ENCODE measurements at places on chromosomes 4 and X.
A peak's percentile ranks its signal among the peaks of the same experiment; 100 is the strongest.

DNA sequence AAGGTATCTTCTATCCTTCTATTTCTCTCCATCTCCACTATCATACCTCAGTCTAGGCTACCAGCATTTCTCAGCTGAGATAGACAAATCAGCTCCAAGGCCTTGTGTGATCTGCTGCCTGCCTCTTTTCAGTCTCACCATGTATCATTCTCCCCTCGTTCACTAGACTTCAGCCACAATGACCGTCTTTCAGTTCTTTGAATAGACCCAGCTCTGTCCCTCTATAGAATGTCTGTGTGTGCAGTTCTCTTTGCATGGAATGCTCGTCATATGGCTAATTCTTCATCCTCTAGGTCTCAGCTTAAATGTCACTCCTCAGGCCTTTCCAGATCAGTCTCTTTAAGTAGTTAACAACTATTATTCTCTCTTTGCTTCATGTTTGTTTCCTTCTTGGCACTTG lies 6.5 kb downstream of the IGBP1 start:
- no peak for DNase-seq
- H3K27ac ChIP-seq: no peak overlapping the region
- H3K36me3 ChIP-seq: no peaks in the 10 kb centered on the region
- no peaks in the 10 kb centered on the region for H3K4me1 ChIP-seq
- no peaks in the 10 kb centered on the region for H3K27me3 ChIP-seq

GRCh38 chr4:37927434-37927833 lies 32.8 kb upstream of the PTTG2 start:
- H3K27ac ChIP-seq: no peak overlapping the region
- no peaks in the 10 kb centered on the region for H3K4me1 ChIP-seq
- no peaks in the 10 kb centered on the region for H3K27me3 ChIP-seq
- no peaks in the 10 kb centered on the region for H3K36me3 ChIP-seq

- H3K27me3 ChIP-seq: no peaks in the 10 kb centered on the region
- no peak overlapping the region for H3K4me3 ChIP-seq
- DNase-seq: no peak
Measured at GRCh38 chr4:184383497-184384055, 90.8 kb downstream of the IRF2 start.

DNA sequence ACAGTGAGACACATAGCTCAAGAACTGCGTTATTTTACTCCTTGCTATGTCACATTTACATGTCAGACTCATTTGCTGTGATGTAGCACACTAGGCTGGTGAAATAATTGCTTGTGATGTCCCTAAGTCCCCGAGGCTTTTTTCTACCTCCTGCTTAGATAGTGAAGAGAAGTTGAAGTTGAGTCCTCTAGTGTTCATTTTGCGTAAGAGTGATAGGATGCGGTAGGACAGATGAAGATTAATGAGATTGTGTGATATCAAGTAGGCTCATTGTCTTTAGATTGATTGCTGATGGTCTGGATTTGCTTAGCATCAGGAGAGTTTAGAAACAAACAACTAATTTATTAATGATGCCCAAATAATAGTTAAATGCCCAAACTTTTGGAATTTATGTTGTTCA lies 173.6 kb upstream of the NUDT6 start:
- H3K36me3 ChIP-seq: no peaks in the 10 kb centered on the region
- H3K4me1 ChIP-seq: peaks cover 11% of the 10 kb centered on the region
- H3K27ac ChIP-seq: no peak overlapping the region
- H3K4me3 ChIP-seq: no peak overlapping the region

DNA sequence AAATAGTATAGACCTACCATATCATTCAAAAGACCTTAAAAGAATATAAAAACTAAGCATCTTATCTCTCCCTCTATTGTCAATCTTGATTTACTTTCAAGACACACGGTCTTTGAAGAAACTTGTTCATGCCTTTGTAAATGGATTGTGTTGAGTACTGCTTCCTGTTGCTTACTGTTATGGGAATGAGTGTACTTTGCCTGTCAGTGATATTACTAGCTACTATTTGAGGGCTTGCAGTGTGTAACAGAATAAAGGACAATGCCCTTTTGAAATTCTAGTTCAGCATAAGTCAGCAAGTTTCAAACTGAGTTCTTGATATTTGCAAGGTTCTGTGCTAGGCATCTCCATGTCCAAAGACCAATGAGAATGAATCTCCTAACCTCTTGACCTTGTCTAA lies 36.0 kb downstream of the CDKL5 start:
- H3K27ac ChIP-seq: no peak overlapping the region
- no peak for DNase-seq
- no peaks in the 10 kb centered on the region for H3K4me1 ChIP-seq

- H3K4me1 ChIP-seq: no peaks in the 10 kb centered on the region
- no peak for DNase-seq
- no peaks in the 10 kb centered on the region for H3K36me3 ChIP-seq
- no peak overlapping the region for H3K27ac ChIP-seq
Measured at GRCh38 chr4:14176613-14177012, 549.1 kb upstream of the BOD1L1 start.

DNA sequence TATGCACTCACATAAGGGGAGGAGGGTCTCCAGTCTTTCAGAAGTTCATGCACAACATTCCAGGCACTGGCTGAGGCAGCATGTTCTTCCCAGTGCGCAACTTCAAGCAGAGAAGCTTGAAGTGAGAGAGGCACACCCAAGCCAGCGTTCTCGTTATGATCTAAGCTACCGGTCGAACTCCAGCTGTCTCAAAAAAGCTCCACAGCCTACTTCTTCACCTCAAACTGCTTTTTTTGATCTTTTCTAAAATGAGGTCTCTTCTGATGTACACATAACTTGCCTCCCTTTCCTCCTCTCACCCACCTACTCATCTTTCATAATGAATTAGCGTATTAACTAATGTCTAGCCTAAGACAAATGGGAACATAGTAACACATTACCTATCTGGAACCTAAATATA lies 25.3 kb downstream of the GPC4 start:
- no peak overlapping the region for H3K27ac ChIP-seq
- H3K36me3 ChIP-seq: no peaks in the 10 kb centered on the region
- DNase-seq: no peak
- H3K27me3 ChIP-seq: no peaks in the 10 kb centered on the region
- H3K4me3 ChIP-seq: no peak overlapping the region
- peaks cover 34% of the 10 kb centered on the region for H3K4me1 ChIP-seq

- no peak overlapping the region for H3K27ac ChIP-seq
- peak overlapping the region; percentile 41 for H3K4me3 ChIP-seq
- H3K36me3 ChIP-seq: no peaks in the 10 kb centered on the region
- peaks cover 4% of the 10 kb centered on the region for H3K4me1 ChIP-seq
- peaks cover 11% of the 10 kb centered on the region for H3K27me3 ChIP-seq
- DNase-seq: peak; percentile 93
Measured at GRCh38 chr4:182806259-182807252, 110.6 kb downstream of the DCTD start.

Data from neural progenitor cell (in vitro differentiated cells).